ENCODE measurements at places on chromosomes 13 and 19.

- DNase-seq: no peak
Observed at GRCh38 chr19:15299568-15300409, 32.5 kb downstream of the BRD4 start.

DNA sequence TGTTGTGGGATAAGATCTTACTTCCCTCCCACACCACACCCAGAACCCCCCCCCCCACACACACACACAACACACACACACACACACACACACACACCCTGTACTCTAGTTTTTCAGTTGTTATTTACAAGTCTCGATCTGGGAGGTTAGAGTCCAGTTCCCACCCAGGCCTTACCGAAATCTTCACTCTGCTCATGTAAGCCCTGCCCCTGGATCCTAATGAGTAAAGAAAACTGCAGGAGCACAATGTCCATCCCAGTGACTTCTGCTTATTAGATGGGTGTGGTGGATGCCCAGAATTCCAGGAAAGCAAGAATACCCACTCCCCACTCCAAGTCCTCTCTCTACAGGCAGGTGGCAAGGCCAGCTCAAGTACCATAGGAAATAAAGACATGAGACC, 23.0 kb downstream of the STARD13 start:
- DNase-seq: no peak

DNA sequence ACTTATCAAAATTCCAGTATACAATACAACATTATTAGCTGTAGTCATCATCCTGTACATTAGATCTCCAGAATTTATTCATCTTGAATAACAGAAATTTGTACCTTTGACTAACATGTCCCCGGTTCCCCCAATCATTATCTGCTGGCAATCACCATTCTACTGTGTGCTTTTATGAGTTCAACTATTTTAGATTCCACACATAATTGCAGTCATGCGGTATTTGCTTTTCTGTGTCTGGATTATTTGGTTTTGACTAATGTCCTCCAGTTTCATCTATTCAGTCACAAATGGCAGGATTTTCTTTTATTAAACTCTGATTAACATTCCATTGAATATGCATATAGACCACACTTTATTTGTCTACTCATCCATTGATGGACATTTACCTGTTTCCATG, 530.7 kb upstream of the SLITRK1 start:
- no peak for DNase-seq

DNA sequence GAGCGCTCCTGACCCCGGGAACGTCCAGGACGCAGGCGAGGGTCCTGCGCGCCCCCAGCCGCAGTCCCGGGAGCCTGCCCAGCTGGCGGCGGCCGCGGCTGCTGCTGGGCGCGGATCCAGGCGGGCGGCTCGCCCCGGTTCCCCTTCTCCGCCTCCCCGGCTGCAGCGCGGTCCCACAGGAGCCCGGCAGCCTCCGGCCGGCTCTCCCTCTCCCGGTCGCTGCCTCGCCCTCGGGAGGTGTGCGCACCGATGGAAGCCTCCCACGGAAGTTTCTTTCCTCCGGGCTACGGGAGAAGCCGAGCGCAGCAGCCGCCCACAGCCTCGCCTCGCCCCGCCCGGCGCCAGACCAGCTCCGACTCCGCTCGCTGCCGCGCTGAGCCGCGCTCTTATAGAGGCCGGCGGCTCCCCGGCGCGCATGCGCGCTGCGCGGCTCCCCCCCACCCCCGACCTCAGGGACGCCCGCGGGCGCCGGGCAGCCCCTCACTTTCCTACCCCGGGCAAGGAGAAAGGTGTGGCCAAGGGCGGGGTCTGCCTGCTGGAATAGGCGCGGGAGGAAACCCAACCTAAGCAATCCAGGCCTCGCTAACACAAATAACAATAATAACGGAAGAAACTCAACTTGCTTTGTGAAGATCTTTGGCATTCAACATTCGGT, at the start of gene SHISA2:
Gene SHISA2 (minus strand): TSS at position 360 of the 655 bp plus-strand sequence. CDS start 1,041 bp downstream, outside the sequence.
- DNase-seq: no peak

GRCh38 chr19:35931874-35932202, 4.3 kb upstream of the LRFN3 start:
- no peak for DNase-seq

DNA sequence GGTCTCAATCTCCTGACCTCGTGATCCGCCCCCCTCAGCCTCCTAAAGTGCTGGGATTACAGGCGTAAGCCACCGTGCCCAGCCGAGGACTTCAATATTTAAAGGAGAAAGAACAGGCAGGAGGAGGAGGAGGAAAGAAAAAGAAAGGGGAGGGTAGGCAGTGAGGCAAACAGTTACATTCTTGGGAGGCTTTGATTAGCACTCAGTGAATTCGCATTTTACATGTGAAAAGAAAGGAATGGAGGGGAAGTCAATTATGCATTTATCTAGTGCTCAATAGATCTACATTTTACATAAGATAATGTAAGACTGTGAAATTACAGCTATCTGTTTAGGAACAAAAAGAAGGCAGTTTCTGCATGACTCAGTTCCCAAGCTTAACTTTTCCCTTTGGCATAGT, 30.9 kb upstream of the CXCL17 start:
- no peak for DNase-seq

GRCh38 chr19:51712461-51713081, 11.2 kb downstream of the HAS1 start:
- DNase-seq: no peak

GRCh38 chr19:41321600-41322270, 11.8 kb downstream of the CCDC97 start:
- no peak for DNase-seq

DNA sequence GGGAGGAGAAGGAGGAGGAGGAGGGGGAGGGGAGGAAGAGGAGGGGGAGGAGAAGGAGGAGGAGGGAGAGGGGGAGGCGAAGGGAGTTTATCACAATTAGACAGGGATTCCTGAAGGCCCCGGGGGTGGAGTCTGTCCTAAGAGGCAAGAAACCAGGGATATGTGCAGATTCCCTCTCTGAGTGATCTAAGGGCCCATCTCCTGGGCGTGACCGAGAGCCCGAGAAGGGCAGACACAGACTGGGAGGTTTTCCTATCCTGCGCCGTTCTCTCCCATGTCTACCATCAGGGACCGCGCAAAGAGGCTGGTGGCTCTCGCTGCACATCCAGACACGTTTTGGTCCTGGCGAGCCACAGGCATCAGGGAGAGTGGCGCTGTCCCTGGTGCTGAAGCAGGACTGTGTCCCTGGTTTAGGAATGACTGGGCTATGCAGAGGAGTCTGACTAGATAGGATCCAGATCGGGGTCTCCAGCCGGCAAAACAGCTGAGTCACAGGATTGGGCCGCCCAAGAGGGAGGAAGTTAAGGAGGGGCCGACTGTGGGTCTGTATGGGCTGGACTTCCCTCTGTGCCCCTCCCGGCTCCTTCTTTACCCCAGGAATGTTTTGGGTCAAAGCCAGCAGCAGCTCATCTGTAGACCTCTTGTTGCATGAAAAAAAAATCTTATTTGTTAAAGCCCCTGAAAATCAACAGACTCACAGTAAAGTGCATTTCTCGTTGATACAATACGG, 17.9 kb upstream of the ZNF175 start:
- no peak for DNase-seq

DNA sequence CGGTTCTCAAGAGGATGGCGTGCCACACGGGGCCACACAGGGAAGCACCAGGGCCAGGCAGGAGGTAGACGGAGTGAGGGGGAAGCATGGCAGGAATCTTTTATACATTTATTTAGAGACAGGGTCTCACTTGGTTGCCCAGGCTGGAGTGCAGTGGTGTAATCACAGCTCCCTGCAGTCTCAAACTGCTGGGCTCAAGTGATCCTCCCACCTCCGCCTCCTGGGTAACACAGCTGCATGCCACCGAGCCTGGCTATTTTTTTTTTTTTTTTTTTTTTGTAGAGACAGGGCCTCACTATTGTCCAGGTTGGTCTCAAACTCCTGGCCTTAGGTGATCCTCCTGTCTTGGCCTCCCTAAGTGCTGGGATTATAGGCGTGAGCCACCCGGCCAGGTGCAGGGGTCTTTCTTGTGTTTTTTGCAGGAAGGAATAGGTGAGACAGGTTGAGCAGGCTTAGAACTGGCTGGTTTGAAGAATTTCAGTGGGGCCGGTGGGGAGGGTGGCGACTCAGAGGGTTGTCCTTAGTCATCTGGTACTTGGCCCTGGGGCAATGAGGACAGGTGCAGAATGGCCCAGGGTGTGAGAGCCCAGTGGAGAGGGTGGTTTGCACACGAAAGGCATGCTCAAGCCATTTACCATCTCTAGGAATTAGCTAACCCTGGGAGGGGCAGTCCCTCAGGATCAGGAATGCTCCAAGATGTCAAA, 7.6 kb downstream of the SSC5D start:
- no peak for DNase-seq

DNA sequence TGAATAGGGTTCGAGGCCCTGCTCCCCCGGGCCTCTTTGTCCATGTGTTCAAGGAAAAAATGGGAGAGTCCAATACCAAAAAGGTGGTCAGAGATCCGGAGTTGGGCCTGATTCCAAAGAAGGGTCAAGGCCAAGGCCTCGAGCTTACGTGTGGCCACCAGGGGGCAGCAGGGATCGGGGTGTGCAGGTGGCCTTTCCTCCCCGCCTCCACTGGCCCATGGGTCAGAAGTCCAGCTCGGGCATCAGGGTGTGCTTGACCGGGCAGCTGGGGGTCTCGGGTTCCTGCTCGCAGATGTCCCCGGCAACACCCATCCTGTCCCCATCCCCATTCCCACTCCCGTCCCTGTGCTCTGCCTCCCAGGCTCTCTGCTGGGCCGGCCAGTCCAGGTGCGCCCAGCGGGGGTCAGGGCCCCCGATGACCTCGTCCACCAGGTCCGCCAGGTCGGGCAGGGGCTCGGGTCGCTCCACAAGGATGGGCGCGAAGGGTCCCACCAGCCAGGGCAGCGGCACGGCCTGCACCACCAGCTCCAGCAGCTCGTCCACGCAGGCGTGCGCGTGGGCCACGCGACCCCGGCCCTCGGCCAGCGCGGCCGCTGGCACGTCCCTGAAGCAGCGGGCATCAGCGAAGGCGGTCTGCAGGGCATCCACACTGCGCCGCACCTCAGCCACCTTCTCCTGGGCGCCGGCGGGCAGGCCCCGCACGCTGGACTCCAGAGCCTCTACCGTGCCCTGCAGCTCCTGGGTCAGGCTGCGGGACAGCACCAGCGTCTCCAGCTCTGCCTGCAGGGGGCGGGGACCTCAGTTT, 5.2 kb upstream of the PLIN4 start:
- no peak for DNase-seq

Measured in activated effector memory CD4-positive, alpha-beta T cell treated with Interleukin-2 at 50 U/mL for 16 hours (primary cell).